ENCODE measurements at places on chromosomes 13 and 19.

DNA sequence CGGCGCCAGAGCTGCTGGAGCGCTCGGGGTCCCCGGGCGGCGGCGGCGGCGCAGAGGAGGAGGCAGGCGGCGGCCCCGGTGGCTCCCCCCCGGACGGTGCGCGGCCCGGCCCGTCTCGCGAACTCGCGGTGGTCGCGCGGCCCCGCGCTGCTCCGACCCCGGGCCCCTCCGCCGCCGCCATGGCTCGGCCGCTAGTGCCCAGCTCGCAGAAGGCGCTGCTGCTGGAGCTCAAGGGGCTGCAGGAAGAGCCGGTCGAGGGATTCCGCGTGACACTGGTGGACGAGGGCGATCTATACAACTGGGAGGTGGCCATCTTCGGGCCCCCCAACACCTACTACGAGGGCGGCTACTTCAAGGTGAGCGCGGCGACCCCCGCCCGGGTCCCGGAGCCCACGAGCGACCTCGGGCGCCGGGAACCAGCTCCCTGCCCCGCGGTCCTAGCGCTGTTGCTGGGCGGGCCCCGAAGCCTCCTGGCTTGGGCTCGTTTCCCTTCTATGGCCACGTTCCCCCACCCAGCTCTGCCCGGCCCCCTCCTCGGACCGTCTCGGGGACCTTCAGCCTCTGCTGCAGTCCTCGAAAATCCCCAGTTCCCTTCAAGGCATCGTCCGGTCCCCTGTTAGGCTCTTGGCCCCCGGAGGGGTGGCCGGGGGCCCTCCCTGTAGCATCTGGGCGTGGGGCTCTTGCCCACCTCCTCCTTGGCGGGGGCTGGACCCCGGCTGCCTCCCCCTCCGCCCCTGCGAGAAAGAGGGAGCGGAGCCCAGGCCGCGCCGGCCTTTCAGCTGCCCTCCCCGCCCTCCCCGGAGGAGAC lies at the start of gene CDC34:
Gene CDC34 (plus strand): TSS at position 8 of the 808 bp plus-strand sequence. CDS start 172 bp downstream, at position 180.
- DNase-seq, result peak; percentile 37

- DNase-seq, result no peak
These were observed 14.6 kb downstream of the KDM4B start for GRCh38 chr19:4983346-4984105.

- no peak for DNase-seq
These were observed 132.7 kb upstream of the KL start for GRCh38 chr13:32883474-32883873.

GRCh38 chr13:45113233-45114224 lies 6.8 kb upstream of the GTF2F2 start:
- DNase-seq, result no peak

DNA sequence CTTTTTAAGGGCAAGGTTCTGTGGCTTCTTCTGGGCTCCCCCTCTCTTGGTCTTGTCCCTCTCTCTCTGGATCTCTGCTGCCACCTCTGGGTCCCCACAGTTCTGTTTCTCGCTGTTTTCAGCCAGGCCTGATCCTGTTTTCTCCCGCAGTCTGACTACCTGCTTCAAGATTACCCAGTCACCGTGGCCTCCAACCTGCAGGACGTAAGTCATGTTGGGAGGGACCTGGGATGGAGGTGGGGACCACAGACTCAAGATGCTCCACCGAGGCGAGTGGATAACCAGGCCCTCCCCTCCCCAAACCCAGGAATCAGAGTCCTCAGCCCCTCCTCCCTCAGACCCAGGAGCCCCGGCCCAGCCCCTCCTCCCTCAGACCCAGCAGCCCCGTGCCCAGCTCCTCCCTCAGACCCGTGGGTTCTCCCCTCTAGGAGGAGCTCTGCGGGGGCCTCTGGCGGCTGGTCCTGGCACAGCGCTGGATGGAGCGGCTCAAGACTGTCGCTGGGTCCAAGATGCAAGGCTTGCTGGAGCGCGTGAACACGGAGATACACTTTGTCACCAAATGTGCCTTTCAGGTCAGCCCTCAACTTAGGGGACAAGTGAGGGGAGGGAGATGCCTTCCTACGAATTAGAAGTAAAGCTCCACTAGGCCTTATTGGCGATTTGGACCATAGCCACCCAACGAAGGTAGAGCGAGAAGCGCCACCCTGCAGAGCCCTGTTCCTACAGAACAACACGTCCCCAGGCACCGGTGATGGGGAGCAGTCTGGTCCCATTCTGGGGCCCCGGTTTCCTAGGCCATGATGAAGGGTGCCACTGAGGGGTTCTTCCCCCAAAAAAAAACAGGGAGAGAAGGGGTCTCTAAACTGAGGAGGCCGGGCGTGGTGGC lies 2.2 kb downstream of the FLT3LG start:
- peak; percentile 46 for DNase-seq

GRCh38 chr13:109818886-109819285 lies 32.5 kb upstream of the IRS2 start:
- no peak for DNase-seq

DNA sequence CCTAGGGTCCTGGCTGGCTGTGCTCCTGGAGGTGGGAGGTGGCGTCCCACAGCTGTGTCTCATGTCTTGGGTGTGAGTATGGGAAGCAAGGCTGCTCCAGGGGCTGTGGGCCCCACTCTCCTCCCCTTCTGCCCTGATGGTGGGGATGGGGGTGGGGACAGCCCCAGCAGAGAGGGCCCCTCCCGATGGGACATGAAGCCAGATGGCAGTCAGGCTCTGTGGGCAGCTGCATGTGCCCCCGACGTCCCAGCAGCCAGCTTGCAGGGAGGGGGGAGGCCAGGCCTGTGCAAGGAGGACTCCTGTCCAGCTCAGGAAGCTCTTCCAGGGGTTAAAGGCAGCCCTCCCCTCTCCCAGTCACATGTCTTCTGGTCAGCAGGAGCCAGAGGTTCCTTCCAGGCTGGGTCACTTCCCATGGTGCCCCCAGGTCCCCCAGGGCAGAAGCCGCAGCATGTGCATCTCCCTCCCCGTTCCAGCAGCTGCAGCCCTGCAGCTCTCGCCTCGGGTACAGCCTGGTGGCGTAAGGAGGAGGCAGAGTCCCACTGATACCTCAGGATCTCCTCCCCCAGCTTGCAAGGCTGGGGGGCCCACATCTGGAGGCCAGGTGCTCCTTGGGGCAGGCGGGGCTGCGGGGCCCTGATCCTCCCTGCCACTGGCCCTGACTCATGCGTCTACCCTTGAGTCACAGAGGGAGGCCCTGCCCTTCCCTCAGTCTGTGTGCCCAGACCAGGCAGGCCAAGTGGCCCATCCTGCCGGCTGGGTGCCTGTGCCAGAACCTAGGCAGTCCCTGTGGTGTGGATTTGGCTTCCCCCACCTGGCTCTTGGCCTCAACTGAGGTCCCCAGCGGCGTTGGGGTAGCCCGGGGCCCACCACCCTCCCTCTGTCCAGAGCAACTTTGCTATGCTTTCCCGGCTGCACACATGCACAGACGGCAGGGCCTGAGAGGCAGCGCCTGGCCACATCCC lies 13.0 kb downstream of the YIPF2 start:
- DNase-seq, result no peak

GRCh38 chr13:59197397-59197796 lies 966.3 kb downstream of the DIAPH3 start:
- no peak for DNase-seq

- peak; percentile 63 for DNase-seq
These were observed 789.1 kb downstream of the GPC5 start for GRCh38 chr13:92187378-92187989.

DNA sequence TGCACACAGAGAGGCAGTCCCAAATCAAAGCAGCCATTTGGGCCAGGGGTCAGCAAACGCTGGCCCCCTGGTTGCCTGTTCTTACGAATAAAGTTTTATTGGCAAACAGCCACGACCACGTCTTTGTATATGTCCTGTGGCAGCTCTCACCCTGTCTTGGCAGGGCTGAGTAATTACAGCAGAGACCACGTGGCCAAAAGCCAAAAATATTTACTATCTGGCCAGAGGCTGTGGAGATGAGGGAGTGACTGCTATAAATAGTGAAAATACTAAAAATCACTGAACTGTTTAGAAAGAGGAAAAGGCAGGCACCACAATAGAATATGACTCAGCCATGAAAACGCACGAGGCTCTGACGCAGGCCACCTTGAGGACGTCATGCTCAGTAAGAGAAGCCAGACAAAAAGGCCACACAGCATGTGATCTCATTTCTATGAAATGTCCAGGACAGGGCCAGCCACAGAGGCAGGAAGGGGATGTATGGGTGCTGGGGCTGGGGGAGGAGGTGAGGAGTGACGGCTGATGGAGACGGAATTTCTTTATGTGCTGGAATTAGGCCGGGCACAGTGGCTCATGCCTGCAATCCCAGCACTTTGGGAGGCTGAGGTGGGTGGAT lies 29.4 kb downstream of the SMIM24 start:
- peak; percentile 99 for DNase-seq

DNA sequence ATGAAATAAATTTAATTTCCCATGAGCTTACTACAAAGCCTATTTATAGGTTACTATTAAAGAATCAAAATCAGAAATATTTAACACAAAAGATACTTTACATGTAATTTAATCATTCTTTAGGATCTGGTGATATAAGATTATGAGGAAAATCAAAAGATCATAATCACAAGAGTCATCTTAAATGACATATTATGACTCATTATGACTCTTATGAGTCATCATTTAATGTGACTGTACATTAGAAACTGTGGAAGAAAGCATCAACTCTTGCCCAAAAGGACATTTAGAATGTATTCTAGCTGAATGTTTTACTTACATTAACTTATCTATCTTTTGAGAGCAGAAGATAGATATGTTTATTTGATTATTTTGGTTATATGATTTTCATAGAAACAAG lies 458.6 kb downstream of the DCT start:
- no peak for DNase-seq

- DNase-seq, result no peak
These were observed 156.4 kb upstream of the KL start for GRCh38 chr13:32859707-32860292.

DNA sequence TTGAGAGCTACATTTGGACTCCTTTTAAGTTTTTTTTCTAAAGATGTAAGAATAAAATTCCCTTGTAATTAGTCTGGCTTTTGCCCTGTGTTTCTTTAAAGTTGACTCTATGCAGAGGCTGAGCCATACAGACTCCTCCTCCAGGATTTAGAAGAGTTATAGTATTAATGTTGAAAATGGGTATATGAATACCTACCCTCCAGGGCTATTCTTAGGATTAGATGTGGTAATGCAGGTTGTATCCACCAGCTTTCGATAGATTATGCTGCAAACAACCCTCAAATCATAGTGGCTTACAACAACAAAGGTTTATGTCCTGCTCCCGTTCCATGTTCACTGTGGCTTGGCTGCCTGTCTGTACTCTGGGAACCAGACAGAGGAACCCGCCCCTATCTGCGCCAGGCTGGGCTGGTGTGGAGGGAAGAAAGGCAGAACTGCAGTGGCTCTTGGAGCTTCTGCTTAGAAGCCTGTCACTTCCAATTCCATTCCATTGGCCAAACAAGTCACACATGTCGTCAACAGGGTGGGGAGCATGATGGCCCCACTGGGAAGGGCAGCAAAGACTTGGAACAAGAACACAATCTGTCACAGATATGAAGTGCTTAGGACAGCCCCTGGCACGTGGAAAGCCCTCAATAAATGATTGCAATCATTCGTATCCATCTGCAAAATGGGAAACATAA lies 290.8 kb downstream of the FOXO1 start:
- no peak for DNase-seq

GRCh38 chr19:33227242-33227650 lies 1.6 kb upstream of the SLC7A10 start:
- DNase-seq, result no peak

DNA sequence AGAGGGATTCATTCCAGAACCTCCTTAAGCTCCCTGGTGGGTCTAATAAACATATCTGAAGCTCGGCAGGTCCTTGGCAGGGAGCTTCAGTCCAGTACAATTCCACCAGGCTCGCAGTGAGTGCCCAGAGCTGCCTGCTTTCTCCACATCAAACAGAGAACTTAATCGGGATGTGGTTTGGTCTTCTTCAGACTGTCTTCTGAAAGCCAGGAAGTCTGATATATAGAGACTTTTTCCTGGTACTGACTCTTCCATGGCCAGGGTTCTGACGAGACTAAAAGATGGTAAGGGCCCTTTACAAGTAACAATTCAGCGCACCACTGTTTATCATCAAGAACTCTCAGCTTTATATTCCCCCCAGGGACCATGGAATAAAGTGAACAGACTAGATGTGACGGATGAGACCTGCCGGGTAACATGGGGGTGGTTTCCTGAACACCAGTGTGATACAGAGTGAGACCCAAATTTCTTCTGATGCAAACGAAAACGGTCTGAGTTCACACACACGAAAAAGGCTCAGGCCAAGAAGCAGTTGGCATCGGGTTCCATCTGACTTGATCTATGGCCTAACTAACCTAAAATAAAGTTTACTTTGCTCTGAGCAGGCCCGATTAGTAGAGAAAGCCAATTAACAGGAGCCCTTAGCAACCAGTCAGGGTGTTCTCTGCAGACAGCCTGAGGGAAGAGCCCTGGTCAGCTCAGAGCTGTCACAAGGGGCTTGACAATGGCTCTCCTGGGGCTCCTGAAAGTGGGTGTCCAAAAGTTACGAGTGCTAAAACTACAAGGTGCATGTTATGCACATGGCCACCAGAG lies 29.0 kb downstream of the RANBP3 start:
- DNase-seq, result no peak

DNA sequence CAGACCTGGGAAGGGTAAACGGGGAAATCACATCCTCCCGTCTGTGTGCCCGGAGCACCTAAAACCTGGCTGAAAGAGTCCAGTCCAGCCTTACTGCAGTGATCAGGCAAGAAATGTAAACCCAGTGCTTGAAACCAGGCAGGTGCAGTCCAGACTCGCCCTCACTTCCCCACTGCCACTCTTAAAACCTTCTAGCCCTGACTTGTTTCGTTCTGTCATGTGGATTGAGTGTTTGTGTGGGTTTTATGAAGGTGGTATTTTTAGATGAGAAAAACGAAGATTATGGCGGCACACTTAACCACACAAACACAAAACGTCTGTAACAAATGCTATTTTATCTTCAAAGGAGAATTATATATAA lies 839 bp upstream of the CKAP2 start:
- DNase-seq, result no peak

DNA sequence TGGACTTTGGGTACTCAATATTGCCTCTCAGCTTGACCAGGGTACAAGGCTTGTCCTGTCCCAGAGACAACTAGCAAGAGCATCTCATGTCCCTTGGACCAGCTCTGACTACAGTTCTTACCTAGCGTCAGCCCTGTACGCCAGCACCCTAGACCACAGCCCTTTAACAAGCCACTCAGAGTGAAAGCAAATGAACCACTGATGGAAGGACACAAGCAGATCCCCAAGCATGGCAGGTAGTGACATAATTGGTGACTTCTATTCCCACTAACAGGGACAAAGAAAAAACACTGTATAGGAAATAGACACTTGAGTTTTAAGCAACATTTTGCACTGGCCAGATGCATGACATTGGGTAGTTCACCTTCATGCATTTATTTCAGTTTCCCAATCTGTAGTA lies 8.8 kb upstream of the LRCH1 start:
- no peak for DNase-seq

- DNase-seq, result no peak
These were observed 318.2 kb downstream of the MYO16 start for GRCh38 chr13:108947551-108948030.

GRCh38 chr13:76667551-76667950 lies 218.7 kb downstream of the KCTD12 start:
- DNase-seq, result peak; percentile 70

GRCh38 chr19:7331446-7331845 lies 17.3 kb upstream of the ARHGEF18 start:
- DNase-seq, result no peak

- DNase-seq, result no peak
These were observed 170.2 kb downstream of the DCLK1 start for GRCh38 chr13:35961002-35961401.

GRCh38 chr13:26198116-26198515 lies 24.0 kb downstream of the RNF6 start:
- DNase-seq, result no peak

Data from suppressor macrophage treated with lipopolysaccharide for 1 hour (primary cell).